Activated T-cell treated with anti-CD3 and anti-CD28 coated beads, Interleukin-2, amount 50 U/mL, for 72 hours (primary cell): ENCODE measurements at places on chromosomes 2 and 18. TPM values are rescaled to one million over a fixed set of nuclear protein-coding genes. Genes with fewer than 3 reads are reported as not detected.

- H3K27ac ChIP-seq: no peak overlapping the region
- H3K4me1 ChIP-seq: no peaks in the 10 kb centered on the region
- no peak for DNase-seq
- no peaks in the 10 kb centered on the region for H3K36me3 ChIP-seq
- H3K27me3 ChIP-seq: no peaks in the 10 kb centered on the region
- no peak overlapping the region for H3K4me3 ChIP-seq
Observed at GRCh38 chr2:84116143-84116542, 342.9 kb downstream of the SUCLG1 start.

- no peak overlapping the region for H3K4me3 ChIP-seq
- H3K36me3 ChIP-seq: no peaks in the 10 kb centered on the region
- no peaks in the 10 kb centered on the region for H3K27me3 ChIP-seq
- H3K27ac ChIP-seq: no peak overlapping the region
- no peak for DNase-seq
- no peaks in the 10 kb centered on the region for H3K4me1 ChIP-seq
Observed at GRCh38 chr2:54403512-54404238, 52.5 kb upstream of the SPTBN1 start.

DNA sequence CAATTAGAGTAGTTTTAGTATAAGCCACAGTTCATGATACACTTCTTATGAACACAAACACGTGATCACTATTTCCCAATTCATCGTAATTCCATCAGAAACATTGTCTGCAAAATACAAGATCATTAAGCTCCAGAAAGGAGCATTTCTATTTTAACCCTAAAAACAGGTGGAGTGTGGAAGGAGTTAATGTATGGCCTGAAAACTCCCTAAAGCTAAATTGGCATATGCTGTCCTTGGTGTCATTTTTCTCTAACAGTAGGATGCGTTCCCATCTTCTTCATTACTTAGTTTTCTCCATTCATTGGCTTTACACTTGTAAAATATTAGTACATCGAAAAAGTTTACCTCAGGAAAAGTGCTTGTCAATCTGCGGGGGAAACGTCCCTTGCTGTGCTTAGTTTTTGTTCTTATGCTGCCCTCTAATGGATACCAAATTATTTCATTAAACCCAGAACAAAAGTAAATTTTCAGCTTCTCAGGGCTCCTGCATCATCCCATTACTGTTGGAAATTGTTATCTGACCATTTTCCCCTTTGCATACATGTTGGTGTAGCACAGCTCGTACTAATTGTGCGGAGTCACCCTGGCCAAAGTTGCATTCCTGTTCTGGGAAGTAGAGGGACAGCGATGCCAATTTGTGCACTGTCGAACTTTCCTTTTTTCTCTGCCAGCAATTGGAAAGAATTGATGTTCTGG lies 153.4 kb downstream of the GPD2 start:
- no peak overlapping the region for H3K4me3 ChIP-seq
- no peaks in the 10 kb centered on the region for H3K4me1 ChIP-seq
- no peaks in the 10 kb centered on the region for H3K27me3 ChIP-seq

The PPP1R1C gene
- not detected for total RNA-seq

The NPPC gene
- 1.1 TPM for total RNA-seq
